ENCODE measurements at places on chromosomes 5 and 9.
A peak's percentile ranks its signal among the peaks of the same experiment; 100 is the strongest.

GRCh38 chr9:33167972-33168461 lies 881 bp upstream of the B4GALT1 start:
- DNase-seq: no peak

DNA sequence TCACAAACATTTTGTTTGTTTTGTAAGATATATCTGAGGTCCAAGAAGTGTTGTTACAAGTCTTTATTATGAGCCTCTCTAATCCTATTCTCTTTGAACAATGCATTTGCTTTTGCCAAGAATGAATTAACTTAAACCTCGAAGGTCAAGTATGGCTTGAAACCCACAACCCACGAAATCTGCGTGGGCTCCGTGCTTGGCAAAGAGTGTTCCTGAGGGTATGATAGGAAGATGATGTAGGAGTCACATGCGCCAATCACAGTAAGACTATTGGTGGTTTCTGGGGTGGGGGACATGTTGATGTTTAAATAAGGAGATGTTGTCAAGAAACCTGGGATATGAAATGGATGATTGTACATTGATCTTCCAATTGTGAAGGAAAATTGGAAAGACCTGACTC lies 330.8 kb upstream of the RFX3 start:
- DNase-seq: no peak

DNA sequence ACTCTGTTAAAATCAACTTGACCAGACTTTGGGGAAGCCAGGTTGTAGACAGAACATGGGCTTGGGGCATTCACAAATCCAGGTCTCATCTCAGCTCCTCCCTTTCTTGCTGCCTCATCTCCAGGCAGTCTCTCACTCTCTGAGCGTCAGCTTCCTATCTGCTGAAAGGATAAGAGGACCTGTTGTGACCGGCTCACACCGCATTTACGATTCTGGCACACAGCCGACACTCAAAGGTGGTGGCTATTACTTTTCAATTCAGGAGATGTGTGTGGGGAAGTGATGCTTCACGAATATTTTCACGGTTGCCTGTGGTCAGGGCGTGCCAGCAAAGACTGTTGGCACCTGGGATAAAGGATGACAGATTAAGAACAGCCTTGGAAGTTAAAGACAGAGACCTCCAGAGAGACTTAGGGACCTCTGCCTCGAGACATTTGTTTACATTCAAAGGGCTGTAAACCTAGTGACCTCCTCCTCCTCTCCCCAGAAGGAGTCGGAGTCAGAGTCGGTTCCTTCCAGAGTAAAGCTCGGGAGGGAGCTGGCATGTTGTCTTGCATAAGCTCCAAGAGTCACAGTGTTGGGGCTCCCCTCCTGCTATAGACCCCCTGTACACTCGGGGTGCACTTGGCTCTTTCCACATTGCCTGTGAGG lies 83.2 kb downstream of the AK8 start:
- DNase-seq: no peak

GRCh38 chr9:127333221-127334064 lies 63.5 kb upstream of the SLC2A8 start:
- no peak for DNase-seq

GRCh38 chr9:5008202-5008601 lies 23.1 kb downstream of the JAK2 start:
- DNase-seq: no peak

DNA sequence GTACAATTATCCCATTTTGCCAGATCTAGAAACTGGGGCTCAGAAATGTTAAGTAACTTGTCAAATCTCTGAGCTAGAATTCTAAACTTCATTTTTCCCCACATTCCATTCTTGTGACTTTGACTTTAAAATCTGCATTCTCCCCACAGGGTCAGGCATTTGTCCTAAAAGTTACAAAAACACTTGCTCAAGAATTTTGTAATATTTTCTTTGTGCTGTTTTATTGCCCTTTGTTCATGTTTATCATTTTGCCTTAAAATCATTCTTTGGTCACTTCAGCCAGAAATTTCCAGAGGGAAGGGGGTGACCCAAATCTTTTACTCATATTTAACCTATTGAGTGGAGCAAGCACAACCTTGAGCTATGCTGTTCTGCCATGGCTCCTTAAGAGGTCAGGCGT lies 120.1 kb upstream of the CCL21 start:
- no peak for DNase-seq

DNA sequence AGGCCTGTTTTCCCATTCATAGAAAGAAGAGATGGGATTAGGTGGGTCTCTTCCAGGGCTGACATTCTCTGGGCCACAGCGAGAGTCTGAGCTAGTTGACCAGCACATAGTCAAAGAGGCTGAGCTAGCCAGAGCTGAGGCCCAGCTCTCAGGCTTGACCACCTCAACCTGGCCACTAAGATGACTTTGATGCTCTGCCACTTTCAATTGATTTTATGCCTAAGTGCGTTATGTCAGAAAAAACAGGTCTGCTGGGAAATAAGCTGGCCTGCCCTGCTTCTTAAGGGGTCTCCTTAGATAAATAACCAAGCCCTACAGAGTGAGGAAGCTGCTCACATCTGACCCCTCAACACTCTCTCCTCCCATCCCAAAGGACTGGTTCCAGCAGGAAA lies 20.0 kb upstream of the RAB14 start:
- DNase-seq: no peak

DNA sequence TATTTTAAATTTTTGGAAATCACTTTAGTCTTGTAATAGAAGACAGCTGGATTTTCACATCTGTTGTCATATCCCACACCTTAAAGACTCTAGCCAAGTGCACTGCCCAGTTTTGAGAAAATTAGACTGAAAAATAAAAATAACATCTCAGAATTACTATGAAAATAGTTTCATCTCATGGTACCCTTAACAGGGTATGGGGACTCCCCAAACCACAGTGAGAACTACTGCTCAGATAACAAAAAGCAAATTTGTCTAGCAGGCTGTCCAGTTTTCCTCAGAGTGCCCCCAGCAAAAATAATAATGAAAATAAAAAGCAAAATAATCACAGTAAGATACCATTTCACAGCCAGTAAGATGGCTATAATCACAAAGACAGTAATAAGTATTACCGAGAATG lies 6.5 kb downstream of the UBQLN1 start:
- no peak for DNase-seq

GRCh38 chr5:68538814-68539420 lies 323.4 kb downstream of the PIK3R1 start:
- no peak for DNase-seq

GRCh38 chr5:118883362-118883761 lies 105.0 kb downstream of the DTWD2 start:
- DNase-seq: no peak

DNA sequence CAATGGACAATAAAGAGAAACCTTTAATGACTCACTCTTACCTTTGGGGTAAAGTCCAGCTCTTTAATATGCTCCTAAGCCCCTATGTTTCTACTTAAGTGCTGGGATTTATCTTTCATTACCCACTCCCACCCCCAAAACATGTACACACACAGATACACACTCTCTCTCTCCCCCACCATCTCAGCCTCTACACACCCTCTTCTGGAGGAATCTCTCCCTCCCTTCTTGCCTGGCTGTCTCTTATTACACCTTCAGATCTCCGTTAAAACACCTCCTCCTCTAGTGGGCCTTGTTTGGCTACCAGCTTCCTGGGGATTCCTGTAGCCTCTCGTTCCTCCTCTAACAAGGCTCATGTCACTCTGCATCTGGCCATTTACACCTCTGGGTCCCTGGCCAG lies 6.9 kb downstream of the GPRIN1 start:
- DNase-seq: no peak

DNA sequence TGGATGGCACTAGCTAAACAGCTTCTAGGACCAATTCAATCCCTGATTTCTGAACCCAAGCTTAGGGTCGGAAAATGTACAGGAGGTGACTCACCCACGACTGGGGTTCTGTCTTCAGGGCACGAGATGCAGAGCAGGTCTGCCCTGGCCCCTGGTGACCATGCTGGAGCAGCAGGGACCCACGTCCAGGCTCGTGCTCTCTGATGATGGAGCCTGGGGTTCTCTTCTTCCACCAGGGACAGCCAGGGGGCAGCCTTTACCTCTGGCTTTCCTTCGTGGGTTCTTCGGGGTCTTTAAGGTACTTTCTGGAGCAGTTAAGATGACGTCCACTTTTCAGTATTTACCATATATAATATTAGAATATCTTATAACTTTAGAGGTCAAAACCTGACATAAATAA lies 2.1 kb downstream of the CFAP77 start:
- no peak for DNase-seq

GRCh38 chr5:849651-850301 lies 1.0 kb downstream of the ZDHHC11 start:
- DNase-seq: no peak

DNA sequence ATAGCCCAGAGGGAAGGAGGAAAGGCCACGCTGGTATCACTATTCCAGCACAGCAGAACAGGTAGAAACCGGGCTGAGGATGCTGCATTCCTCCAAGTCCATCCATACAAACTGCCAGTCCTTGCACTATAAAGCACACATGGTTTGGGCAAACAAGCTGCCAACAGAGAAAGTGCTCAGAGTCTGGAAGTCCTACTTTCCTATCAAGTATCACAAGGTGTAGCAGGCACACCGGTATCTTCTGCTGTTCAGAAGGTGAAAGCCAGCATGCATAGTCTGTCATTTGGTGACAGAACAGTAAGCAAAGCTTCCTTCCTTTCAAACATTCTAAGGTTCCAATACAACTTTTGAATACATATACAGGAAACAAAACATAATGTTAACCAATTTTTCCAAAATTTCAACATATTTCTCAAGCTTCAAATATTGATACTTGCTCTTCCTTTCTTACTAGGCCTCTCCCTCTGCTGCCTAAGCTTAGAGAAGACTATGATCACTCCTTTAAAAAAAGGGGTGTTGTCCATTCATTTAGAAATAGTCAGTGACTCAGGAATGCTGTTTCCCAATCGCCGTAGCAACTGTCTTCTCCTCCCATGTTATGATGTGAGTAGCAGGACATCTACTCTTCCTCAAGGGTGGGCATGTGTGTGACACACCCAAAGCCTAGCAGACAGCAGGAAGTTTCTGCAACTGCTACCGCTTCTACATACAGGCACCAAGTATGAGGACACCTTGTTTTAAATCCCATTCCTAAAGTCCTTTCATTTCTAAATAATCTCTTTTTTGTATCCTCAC lies 14.7 kb downstream of the DIAPH1 start:
- peak; percentile 57 for DNase-seq

DNA sequence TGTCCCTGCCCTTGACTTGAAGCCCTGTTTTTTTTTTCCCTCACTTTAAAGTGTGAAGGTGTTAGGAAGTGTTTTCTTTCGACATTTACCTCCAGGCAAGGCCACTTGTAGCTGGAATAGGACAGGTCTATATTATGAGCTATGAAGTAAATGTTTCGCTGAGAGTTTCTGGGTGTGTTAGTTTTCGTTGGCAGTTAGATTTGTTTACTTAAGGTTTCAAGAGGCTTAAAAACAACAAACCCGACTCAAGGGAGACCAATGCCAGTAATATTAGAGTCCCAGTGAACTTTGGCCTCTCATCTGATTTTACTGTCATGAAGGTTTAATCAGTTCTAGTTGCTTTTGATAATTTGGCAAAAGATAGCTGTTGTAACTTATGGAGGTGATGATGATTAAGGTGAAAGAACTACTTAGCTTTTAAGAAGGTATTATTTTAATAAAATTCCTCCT lies 25.2 kb downstream of the OCLN start:
- DNase-seq: no peak

- DNase-seq: no peak
Measured at GRCh38 chr5:169576181-169576598, 7.4 kb upstream of the SPDL1 start.

DNA sequence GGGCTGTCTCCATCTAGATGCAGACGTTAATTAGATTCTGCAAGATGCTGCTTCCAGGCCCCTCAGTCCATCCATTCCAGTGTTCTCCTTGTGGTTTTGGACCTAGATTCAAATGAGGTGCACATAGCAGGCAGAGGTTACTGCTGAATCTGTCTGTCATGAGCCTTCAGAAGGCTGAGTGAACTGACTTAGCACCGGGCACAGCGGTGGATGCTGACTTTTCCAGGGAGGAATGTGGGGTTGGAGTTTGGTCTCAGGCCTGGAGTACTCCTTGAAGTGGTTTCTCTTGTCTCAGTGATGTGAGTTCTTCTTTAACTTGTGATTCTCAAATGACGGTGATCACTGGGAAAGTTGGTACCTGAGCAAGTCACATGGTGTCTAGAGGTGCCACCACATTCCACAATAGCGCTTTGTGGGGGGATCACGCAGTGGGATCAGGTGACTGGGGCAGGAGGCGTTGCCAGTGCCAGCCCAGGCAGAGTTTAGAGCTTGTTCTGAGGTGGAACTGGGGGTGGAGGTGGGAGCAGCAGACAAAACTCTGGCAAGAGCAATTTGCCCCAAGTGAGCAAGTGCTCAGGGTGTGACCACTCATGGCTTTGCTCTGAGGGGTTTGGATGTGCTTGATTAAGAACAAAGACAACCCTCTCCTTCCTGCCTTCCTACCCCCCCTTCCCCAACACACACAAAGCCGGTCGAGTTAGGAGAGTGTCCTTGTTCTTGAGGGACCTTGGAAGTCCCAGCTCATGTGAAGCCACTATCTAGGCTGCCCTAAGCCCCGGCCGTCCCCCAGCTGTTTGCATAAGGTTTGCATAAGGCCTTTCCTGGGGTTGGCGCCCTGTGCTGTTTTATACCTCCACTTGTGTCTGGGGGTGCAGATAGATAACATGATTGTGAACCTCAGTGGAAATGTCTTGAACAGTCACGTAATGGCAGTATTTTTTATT lies 25.1 kb downstream of the JADE2 start:
- no peak for DNase-seq

GRCh38 chr9:124010665-124011321 lies 775 bp upstream of the LHX2 start:
- DNase-seq: no peak

GRCh38 chr5:81778642-81779041 lies 27.7 kb upstream of the SSBP2 start:
- DNase-seq: no peak

- no peak for DNase-seq
Measured at GRCh38 chr5:108548684-108549596, 167.0 kb upstream of the FBXL17 start.

DNA sequence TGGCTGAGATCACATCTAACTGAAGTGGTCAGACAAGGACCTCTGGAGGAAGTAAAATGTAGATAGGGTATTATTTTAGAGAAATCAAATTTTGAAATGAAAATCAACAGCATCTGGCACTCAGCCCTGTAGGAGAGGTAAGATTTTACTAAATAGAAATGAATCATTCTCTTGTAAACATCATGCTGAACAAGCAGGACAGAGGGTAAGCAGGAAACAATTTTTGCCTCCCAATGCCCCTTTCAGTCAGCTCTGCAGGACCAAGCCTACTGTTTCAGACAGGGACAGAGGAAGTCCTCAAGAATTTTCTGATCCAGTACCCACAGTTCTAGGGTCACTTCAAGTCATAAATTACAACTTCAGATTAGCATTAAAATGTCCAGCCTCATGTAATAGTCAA lies 190.1 kb downstream of the ESM1 start:
- DNase-seq: no peak

DNA sequence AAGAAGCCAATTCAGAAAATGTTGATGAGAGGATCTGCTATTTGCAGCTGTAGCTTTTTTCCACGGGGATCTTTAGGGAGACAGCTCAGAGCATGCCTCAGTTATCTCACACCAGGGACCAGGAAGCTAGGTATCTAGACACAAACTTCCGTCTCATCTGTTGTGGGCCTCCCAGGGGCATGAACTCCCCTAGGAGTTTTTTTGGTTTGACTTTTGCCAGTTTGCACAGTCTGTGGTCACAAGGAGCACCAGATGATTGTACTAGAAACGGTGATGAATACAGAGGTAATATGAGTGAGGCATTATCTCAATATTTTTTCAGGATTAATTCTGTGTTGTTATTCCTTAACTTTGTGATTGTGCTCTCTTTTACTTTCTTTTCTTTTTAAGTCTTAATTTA lies 533.2 kb upstream of the SEMA6A start:
- no peak for DNase-seq

Measured in thoracic aorta (tissue), 2 donors.